ENCODE measurements at places on chromosomes 6 and 20.

DNA sequence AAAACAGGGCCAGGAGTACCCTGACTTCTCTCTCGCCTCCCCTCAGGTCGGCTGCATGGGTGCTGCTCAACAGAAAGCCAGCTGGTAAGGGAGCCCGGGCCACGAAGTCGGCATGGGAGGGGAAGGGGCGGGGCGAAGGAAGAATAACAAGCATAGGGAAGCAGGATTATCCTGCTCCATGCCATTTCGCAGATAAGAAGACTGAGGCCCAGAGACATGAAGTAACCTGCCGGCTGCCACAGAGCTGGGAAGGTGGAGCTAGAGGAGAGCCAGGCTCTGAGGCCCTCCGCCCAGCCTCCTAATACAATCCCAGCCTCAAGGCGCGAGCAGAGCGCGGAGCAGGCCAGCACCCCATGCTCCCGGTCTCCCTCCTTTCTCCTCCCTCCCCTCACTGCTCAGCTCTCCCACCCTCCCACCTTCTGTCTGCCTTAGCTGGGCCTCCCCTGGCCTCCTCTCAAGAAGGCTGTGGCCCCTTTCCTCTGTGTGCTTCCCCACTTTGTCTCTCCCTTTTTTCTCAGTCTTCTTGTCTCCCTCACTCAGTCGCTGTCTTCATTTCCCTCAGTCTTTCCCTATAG lies 13.2 kb upstream of the HMGA1 start:
- peak overlapping the region; percentile 77 for H3K27ac ChIP-seq
- H3K27me3 ChIP-seq = no peaks in the 10 kb centered on the region
- H3K36me3 ChIP-seq = no peaks in the 10 kb centered on the region
- peaks cover 12% of the 10 kb centered on the region for H3K4me1 ChIP-seq
- DNase-seq = no peak

- H3K27ac ChIP-seq = no peak overlapping the region
- no peaks in the 10 kb centered on the region for H3K4me1 ChIP-seq
- H3K4me3 ChIP-seq = no peak overlapping the region
Measured at GRCh38 chr6:169990095-169991030, 238.9 kb downstream of the ERMARD start.

DNA sequence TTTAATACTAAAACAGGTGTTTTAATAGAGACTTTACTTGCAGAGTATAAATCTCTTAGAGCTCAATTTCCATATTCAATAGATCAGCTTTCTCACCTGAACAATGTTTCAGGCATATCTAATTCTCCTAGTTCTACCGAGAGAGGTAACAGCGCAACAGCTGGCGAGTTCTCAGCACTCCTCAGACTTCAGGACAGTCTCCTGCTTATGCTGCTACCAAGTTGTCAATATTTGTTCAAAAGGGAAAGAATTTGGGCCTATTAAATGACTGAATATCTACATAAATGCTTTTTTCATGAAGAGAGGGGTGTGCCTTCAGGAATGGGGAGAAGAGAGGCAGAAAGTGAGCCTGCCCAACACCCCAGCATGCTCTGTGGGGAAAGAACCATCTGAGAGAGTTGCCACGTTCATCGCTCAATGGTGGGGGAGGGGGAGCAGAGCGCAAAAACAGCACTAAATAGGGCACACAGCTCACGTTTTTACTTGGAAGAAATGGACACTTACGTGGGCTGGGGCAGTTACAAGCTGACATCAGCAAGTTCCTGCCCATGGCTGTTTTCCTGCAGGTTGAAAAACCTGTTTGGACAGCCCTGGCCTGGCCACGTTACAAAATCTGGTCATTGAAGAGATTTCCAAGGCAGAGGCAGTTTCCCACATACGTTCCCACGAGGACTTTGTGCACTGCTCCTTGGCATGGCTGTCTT lies 38.0 kb downstream of the EZR start:
- H3K27me3 ChIP-seq = no peaks in the 10 kb centered on the region
- H3K4me3 ChIP-seq = no peak overlapping the region
- peaks cover 40% of the 10 kb centered on the region for H3K36me3 ChIP-seq

- H3K36me3 ChIP-seq = peaks cover 2% of the 10 kb centered on the region
- no peaks in the 10 kb centered on the region for H3K27me3 ChIP-seq
- H3K4me1 ChIP-seq = peaks cover 26% of the 10 kb centered on the region
- peak overlapping the region; percentile 41 for H3K27ac ChIP-seq
- DNase-seq = no peak
Measured at GRCh38 chr6:136784910-136785746, 7.1 kb downstream of the MAP3K5 start.

GRCh38 chr6:166955121-166955864 lies 1.1 kb downstream of the RNASET2 start:
- H3K36me3 ChIP-seq = no peaks in the 10 kb centered on the region
- H3K4me1 ChIP-seq = no peaks in the 10 kb centered on the region
- no peak overlapping the region for H3K27ac ChIP-seq
- no peaks in the 10 kb centered on the region for H3K27me3 ChIP-seq

- no peaks in the 10 kb centered on the region for H3K4me1 ChIP-seq
- H3K36me3 ChIP-seq = no peaks in the 10 kb centered on the region
- no peaks in the 10 kb centered on the region for H3K27me3 ChIP-seq
- DNase-seq = no peak
- H3K27ac ChIP-seq = no peak overlapping the region
Measured at GRCh38 chr6:27359231-27359630, 29.3 kb upstream of the ZNF391 start.

GRCh38 chr6:41426438-41426851 lies 91.0 kb downstream of the NCR2 start:
- DNase-seq = peak; percentile 12
- peaks cover 18% of the 10 kb centered on the region for H3K27me3 ChIP-seq
- no peaks in the 10 kb centered on the region for H3K4me1 ChIP-seq
- H3K27ac ChIP-seq = no peak overlapping the region
- H3K36me3 ChIP-seq = no peaks in the 10 kb centered on the region
- no peak overlapping the region for H3K4me3 ChIP-seq

DNA sequence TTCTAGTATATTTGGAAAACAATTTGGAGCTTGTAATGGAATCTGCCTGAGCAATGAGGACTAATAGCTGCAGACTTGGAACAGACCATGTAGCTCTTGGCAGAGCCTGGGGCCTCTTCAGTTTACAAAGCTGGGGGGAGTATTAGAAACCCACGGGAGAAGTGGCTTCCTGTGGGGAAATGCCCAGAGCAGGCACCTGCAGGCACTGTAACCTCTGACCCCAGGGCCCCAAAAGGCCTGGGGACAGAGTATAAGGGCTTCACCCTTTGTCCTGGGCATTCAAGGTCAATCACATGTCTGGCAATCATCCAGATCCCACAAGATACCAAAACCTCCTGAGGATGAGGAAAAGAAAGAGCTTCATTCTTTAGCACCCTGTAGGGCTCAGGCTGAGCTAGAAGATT lies 19.4 kb downstream of the PKIG start:
- peak; percentile 88 for DNase-seq
- no peak overlapping the region for H3K27ac ChIP-seq
- H3K27me3 ChIP-seq = no peaks in the 10 kb centered on the region
- H3K4me1 ChIP-seq = peaks cover 27% of the 10 kb centered on the region
- H3K36me3 ChIP-seq = no peaks in the 10 kb centered on the region
